CD4-positive, alpha-beta T cell treated with Interferon gamma for 1 hour (primary cell): ENCODE measurements at places on chromosomes 12 and 14.

GRCh38 chr12:19220852-19221466, 91.4 kb downstream of the PLEKHA5 start:
- no peak for DNase-seq

GRCh38 chr14:31933716-31934115, 143.4 kb upstream of the ARHGAP5 start:
- no peak for DNase-seq

- no peak for DNase-seq
These were observed 33.4 kb downstream of the TXNRD1 start for GRCh38 chr12:104249017-104249416.

DNA sequence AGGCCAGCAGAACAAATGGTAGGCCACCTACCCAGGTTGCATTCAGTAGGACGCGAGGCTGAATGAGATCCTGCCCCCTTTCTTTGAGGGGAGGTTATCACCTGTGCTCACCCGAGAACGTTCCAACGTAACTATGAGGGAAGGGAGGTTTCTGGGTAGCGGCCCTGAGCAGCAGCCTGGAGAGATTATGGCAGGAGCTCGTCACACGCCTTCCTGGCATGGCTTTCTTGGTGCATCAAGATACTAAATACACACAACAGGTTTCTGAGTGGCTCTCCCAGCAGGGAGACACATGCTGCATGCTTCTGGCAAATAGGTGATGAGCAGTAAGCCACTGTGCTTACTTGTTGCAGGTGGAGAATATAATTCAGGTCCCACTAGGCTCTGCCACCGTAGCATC, 147.7 kb downstream of the CALM1 start:
- DNase-seq = no peak

GRCh38 chr14:72653026-72653425, 240.9 kb downstream of the DPF3 start:
- DNase-seq = no peak
